Effector memory CD4-positive, alpha-beta T cell (primary cell): ENCODE measurements at places on chromosomes 13 and 19.
A peak's percentile ranks its signal among the peaks of the same experiment; 100 is the strongest.

- H3K27me3 ChIP-seq = no peaks in the 10 kb centered on the region
- no peak overlapping the region for H3K27ac ChIP-seq
- H3K4me1 ChIP-seq = no peaks in the 10 kb centered on the region
- H3K4me3 ChIP-seq = no peak overlapping the region
Measured at GRCh38 chr13:106573868-106574267, 5.9 kb upstream of the ARGLU1 start.

DNA sequence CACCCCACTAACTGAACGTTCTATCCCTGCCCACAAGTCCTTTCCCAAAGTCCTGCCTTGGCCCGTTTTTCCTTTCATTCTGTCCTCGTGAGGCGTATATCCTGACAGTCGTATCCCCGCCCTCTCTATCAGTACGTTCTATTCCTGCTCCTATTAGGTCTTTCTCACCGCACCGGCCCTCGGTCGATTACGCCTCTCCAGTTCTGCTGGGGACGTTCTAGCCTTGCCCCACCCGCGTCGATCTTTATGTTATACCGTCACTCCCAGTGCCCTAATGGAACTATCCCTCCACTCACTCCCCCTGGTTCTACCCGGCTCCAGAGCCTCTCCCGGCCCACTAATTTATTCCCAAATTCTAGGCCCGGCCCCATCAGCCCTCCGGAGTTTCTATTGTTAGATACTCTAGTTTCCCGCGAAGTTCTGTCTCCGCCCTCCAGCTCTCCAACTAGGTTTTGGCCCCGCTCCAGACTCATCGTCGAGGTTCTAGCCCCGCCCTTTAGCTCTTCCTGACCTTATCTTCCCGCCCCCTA, 2.0 kb downstream of the PLAUR start:
- peaks cover 31% of the 10 kb centered on the region for H3K4me1 ChIP-seq
- DNase-seq = no peak
- H3K4me3 ChIP-seq = no peak overlapping the region

- peak overlapping the region; percentile 52 for H3K4me3 ChIP-seq
- DNase-seq = no peak
- no peaks in the 10 kb centered on the region for H3K36me3 ChIP-seq
- peaks cover 51% of the 10 kb centered on the region for H3K4me1 ChIP-seq
- H3K27me3 ChIP-seq = no peaks in the 10 kb centered on the region
Measured at GRCh38 chr19:9857920-9858746, 23.0 kb downstream of the PIN1 start.

DNA sequence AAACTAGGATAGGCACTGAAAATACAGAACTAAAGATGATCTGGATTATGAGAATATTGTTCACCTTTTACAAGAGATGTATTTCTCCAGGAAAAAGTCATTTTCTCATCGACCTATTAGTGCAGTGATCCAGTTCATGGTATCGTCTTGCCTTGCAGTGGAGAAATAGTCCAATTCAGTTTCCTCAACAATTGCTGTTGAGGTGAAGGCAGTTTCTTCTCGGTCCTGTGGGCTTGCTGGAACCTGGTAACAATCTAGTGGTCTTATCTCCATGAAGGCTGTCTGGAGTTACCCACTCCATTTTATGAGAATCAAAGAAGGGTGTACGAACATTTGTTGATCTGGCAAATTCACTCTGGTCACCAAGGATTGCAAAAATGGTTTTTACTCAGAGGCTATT, 266.8 kb downstream of the LHFPL6 start:
- H3K27ac ChIP-seq = no peak overlapping the region
- DNase-seq = no peak
- no peaks in the 10 kb centered on the region for H3K4me1 ChIP-seq

DNA sequence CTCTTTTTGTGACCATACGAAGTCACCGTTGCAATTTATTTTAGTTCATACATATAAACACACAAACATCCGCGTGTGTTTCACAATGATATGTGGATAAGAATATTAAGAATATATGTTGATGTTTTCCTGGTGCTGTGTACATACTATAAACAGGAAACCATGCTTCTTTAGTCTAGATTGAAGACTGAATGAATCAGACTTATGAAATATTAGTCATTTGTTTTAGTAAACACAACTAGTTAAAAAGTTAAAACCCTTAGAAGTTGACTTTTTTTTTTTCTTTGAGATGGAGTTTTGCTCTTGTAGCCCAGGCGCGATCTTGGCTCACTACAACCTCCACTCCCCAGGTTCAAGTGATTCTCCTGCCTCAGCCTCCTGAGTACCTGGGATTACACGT, 257.7 kb downstream of the DACH1 start:
- no peaks in the 10 kb centered on the region for H3K4me1 ChIP-seq
- DNase-seq = no peak
- H3K27me3 ChIP-seq = no peaks in the 10 kb centered on the region
- H3K27ac ChIP-seq = no peak overlapping the region
- no peaks in the 10 kb centered on the region for H3K36me3 ChIP-seq
